ENCODE measurements at places on chromosomes 13 and 19.

DNA sequence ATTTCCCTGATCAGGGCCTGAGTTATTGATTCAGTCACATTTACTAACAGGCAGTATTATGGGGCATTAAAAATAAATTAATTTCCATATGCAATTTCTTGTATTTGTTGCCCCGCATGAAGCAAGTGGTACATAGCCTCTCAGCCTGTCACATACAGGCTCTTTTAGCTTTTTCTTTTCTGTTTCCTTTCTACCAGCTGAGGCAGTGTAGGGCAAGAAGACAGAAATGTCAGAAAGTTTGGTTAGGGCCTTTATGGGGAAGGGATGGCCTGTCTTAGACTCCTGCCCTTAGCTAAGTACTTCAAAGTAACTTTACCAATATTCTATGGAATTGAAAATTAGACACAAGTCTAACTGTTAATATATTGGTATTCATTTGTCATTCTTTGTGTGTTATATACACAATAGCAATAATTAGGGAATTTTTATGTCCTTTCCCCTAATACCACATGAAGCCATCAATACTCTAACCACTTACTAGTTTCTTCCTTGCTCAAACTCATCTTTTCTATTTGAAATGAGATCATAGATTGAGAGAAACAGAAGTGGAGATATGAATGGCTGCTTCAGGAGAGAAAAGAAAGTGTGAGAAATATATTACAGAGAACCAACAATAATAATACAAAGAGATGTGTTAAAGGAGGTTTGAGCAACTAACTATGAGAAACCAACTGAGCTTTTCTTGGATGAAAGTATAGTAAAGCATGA is 669.6 kb downstream of the PCDH17 start:
- DNase-seq, result no peak

GRCh38 chr19:30778961-30779715 is 407.0 kb downstream of the ZNF536 start:
- no peak for DNase-seq

GRCh38 chr19:50537306-50537685 is 23.6 kb upstream of the ASPDH start:
- no peak for DNase-seq

DNA sequence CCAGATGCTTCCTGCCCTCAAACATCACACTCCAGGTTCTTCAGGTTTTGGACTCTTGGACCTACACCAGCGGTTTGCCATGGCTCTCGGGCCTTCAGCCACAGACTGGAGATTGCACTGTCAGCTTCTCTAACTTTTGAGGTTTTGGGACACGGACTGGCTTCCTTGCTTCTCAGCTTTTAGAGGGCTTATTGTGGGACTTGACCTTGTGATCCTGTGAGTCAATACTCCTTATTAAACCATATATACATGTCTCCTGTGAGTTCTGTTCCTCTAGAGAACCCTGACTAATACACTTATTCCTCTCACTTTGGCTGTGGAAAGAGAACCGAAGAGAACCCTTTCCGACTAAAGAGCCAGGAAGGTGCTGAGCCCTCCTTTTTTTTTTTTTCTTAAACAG is 53.6 kb downstream of the LMO7 start:
- no peak for DNase-seq

GRCh38 chr13:39251340-39251739 is 213.1 kb downstream of the NHLRC3 start:
- no peak for DNase-seq

DNA sequence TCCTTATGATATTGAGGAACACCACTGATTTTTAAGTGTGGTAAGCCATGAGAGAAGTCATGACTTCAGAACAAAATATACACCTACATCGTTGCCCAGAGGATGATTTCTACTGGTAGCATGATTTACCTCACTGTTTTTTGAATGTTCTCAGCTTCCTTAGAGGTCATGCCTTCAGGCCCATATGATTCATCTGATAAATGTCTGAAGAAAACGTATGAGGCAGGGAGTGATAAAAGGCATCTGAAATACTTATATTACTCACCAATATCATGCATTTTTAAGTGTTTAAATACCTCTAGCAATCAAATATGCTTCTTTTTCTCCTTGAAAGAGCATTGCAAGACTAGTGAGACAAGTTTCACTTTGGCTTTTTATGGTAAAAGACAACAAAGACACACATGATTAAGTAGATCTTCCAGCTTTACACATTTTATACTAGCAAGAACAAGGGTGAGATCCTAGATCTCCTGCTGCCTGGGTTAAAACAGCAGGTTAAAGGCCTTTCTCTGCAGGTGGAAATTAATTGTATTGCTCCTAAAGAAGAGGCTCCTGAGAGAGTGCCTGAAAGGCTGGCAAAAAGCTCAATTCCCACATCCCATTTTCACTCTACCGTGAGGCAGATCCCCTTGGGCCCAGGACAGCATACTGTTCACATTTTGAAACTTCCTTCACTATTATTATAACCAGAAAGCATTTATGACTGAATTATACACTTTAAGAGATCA is 432.4 kb downstream of the SLITRK1 start:
- no peak for DNase-seq

- no peak for DNase-seq
These were observed 29.6 kb downstream of the PAK4 start for GRCh38 chr19:39155114-39155700.

- no peak for DNase-seq
These were observed 55.4 kb downstream of the KCTD12 start for GRCh38 chr13:76830805-76831204.

- no peak for DNase-seq
These were observed 3.3 kb downstream of the COL4A1 start for GRCh38 chr13:110303644-110304043.
